ENCODE measurements at places on chromosomes 16 and 17.
A peak's percentile ranks its signal among the peaks of the same experiment; 100 is the strongest.

DNA sequence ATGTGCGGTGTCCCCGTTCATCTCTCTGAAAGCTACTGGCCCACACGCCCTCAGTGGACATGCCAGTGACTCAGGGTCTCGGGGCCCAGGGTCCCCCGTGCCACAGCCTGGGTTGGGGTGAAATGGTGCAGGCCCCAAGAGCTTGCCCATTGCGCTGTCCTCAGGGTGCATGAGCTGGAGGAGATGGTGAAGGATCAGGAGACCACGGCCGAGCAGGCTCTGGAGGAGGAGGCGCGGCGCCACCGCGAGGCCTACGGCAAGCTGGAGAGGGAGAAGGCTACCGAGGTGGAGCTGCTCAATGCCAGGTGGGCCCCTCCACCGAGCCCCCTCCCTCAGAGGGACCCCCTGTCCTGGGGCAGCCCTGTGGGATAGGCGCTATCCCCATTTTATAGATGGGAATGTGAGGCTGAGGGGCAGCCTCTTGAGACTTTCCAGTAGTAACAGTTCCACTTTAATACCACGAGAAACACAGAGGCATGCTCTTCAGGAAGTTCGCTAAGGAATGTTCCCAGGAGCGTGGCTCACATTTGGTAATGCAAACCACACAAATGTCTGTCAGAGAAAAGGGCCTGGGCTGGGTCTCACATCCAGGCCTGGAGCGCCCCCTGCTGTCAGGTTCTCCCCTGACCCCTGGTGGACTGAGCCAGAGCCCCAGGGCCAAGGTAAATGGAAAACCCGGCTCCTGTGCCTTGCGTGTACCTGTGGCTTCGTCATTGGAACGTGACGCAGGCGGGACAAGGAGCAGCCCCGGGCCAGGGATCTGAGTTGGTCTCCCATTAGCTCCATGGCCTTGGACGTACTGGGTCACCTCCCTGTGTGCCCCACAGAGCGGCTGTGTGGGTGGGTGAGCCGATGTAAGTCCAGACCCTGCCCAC, 133.7 kb downstream of the RAB11FIP4 start:
- peak; percentile 95 for DNase-seq

- DNase-seq: no peak
These were observed 7.1 kb downstream of the TAF1C start for GRCh38 chr16:84179612-84180320.

- DNase-seq: no peak
These were observed 1011.9 kb downstream of the CDH8 start for GRCh38 chr16:61024180-61024900.

DNA sequence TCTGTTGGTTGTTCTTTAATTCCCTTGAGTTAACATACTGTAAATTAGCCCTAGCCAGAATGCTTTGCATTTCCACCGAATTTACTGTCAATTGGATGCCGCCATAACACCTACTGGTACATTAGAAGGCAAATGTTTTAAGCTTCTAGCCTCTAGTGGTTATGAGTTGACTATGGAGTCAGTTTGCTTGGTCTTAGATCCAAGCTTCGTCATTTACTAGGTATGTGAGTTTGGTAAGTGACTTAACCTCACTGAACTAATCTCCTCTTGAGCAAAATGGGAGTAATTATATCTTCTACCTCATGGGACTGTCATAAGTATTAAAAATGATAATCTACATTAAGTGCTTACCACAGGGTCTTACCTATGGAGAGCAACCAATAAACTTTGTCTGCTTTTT, 20.4 kb upstream of the CDH11 start:
- DNase-seq: no peak

DNA sequence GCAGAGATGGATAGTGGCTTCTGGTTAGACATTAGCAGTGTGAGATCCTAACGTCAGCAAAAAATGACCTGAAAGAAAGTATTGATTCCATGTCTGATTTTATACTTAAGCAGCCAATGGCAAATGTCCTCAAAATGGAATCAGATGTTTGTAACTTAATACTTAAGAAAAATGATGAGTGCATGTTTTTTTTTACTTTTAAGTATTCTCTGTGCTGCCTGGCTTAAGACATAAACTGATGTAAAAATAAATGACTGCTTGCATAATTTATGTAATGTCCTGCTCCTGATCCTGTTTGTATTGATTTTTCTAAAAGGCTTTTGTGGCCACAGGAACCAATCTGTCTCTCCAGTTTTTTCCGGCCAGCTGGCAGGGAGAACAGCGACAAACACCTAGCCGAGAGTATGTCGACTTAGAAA, 7.4 kb downstream of the CBFB start:
- no peak for DNase-seq

GRCh38 chr16:57255686-57256415, 10.8 kb downstream of the ARL2BP start:
- DNase-seq: no peak

- DNase-seq: no peak
These were observed 355.0 kb downstream of the KIF2B start for GRCh38 chr17:54177606-54178308.

DNA sequence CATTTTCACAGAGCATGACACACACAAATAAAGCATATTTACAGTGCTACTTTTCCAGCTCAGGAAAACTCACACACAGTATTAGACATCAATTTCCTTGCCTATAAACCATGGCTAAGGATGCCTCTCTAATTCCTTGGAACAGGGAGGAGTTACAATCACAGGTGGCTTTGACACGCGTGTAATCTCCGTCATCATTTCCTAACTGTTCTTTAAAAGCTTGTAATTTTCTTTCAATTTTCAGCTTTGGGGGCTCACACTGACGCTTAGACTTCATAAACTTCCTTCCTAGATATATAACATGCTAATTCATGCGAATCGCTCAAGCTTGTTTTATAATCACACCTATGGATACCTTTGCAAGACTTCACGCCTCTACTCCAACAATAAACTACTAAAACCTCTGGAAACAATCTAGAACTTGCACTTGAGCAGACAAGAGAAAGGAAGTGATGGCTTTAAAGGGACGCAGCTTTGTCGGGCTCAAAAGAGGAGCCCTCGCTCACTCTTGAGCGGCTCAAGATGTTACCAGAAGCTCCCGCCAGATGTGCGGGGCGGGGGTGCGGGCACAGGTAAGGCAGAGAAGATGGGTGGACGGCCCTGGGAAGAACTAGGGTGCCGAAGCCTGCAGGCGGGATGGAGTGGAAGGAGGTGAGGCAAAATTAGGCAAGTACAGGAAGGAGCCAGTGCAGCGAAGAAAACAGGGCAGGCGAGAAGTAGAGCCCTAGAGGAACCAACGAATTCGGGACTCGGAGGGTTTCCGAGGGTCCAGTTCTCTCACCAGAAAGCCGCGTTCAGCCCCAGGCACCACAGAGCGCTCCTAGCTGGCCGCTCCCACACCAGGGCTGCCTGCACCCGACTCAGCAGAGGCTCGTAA, 631 bp downstream of the RETREG3 start:
- DNase-seq: peak; percentile 2

GRCh38 chr17:33732116-33732515, 439.0 kb upstream of the ASIC2 start:
- no peak for DNase-seq

- no peak for DNase-seq
These were observed 63.4 kb upstream of the TMEM97 start for GRCh38 chr17:28255616-28256015.

- DNase-seq: no peak
These were observed 73.9 kb downstream of the CDH13 start for GRCh38 chr16:82700541-82701235.

- DNase-seq: no peak
These were observed 16.4 kb upstream of the MARCHF10 start for GRCh38 chr17:62824290-62825131.

DNA sequence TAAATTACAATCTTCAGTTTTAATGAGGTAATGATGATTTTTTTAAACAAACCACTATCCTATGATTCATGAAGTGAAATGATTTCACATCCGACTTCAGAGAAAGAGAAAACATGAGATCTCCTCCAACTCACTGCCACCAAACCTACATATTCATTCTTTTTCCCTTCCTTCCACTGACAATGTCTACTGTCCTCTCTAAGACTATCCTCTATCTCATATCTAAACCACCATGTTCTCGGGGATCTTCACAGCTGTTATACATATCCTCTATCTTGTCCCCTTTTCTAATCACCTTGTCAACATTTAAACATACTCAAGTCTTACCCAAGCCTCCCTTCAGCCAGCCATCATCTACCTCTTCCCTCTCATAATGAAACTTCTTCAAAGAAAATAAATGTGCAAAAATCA, 53.5 kb downstream of the SMURF2 start:
- no peak for DNase-seq

DNA sequence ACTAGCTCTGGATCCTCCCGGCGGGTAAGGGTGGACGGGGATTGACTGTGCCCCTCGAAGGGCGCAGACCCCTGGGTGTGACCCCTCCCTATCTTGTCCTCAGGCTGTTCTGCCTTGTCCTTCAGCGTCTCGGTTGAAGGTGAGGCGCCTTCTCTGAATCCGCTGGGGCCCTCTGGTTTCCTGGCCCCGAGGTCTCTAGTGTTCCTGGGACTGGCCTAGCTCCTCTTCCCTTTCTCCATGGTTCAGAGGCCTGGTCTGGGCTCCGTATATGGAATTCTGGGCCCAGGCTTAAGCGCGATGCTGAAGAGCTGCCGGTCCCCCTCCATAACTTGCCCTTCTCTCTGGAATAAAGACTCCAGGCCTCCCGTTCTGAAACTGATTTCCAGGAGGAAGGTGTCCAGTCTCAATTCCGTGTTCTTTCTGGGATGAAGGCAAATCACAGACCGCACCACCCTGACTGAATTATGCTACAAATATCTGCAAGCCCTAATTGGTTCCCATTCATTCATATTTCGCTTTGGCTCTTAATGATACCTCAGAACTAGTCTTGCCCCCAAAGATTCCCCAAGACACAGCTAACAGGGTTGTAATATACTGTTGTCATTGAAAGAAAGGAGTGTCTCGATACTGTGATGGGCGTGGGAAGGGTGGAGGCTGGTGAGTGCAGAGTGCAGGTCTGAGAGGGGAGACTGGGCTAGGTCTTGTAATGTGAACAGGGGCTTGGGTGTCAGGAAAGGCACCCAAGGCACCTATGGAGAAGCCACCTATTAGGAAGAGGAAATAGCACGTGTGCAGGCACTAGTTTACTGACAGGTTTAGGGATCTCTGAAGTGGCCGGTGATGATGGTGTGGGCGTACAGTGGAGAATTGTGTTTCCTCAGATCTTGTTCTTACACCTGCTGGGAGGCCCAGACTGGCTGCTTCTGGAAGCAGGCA, 851 bp downstream of the EDC4 start:
- DNase-seq: no peak

DNA sequence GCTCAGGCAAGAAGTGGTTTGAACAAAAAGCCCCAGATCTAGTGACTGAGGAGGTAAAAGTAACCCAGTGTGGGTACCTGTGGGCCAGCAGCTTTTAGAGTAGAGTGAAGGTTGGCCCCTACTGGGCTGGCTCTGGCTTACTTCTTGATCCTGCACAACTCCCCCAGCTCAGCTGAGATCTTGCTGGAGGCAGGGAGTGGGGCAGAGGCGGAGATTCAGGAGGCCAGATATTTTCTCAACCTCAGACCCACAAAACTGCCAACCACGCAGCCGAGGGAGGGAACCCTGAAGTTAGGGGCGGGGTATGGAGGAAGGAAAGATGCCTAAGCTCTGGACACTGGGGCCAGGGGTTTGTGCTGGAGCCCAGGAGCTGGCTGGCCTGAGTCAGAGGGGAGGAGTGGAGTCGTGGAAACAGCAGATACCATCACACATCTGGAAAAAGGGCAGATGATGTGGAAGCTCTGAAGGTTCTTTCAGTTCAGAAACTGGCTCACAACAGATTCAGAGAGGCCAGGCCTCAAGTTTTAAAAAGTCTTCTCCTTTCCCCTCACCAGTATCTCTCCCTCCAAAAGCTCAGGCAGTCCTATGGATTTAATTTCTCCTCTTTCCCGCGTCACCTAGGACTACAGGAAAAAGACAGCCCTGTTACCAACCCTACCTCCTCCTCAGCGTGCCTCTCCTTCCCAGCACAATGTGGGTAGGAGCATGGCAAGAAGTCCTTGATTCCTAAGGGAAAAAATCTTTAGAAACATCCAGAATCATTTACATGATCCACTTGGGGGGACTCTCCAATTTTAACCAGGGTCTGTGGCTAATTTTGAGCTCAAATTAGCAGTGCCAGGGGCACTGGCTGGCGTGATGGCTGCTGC, 48.1 kb downstream of the MYO18A start:
- no peak for DNase-seq

DNA sequence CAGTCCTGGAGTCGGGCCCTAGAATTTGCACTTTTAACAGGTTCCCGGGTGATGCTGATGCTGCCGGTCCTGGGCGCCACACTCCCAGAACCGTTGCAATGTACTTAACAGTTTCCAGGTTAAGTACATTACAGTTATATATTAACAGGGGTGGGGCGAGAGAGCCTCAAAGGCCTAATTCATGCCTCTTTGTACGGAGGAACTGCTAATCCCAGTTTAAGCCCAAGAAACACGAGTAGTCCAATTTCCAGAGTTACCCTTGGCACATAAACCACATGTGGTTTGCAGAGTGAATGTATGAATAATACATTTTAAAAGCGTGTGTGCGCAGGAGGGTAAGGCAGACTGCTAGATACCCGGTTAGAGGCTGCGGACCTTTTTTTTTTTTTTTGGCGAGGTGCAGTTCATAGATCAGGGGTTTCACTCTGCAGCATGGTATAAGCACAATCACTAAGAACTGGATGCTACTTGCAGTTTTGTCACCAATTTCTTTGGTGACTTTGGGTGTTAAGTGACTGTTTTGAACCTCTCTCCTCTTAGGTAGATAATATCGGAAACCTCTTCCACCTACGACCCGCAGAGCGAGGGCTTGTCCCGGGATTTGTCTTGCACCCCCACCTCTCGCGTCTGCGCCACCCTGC, 713 bp downstream of the COX11 start:
- no peak for DNase-seq

- no peak for DNase-seq
These were observed 10.6 kb downstream of the TAOK2 start for GRCh38 chr16:29984137-29984763.

DNA sequence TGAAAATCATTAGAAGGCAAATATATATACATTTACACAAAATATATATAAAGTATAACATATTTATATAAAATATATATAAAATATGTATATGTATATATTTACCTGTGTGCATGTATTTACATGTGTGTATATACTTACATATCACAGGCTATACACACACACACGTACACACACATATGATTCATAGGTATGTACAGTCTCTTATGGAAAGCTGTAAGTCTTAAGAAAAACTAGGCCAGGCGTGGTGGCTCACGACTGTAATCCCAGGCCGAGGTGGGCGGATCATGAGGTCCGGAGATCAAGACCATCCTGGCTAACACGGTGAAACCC, 14.7 kb downstream of the TOM1L2 start:
- DNase-seq: no peak

- DNase-seq: no peak
These were observed 21.8 kb downstream of the GSE1 start for GRCh38 chr16:85634747-85635544.

DNA sequence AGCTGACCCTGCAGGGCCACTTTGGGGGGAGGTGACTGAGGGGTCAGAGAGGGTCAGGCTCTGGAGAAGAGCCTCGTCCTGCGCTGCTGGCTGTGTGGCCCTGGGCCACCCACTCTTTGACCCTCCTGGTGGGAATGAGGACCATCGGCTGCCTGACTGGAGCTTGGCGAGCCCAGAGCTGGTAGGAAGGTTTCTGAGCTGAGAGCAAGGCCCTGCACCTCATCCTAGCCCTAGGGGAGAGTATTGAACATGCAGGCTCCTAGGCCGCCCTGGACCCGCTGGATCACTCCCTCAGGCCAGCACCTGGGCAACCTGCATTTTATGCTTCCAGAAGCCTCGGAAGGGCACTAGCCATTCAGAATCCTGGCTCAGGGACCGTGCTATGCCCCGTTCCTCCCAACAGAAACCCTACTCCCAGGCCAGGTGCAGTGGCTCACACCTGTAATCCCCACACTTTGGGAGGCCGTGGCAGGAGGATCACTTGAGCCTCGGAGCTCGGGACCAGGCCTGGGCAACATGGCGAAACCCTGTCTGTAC, 14.5 kb downstream of the MAP2K3 start:
- DNase-seq: no peak

All from stimulated activated CD4-positive, alpha-beta T cell treated with anti-CD3 and anti-CD28 coated beads, Interleukin-4, amount 100 ng/mL, for 4 hours (primary cell).